Left renal cortex interstitium (tissue), 4 donors: ENCODE measurements at places on chromosomes 6 and 20. TPM values are rescaled to one million over a fixed set of nuclear protein-coding genes. Genes with fewer than 3 reads are reported as not detected.

- DNase-seq, result no peak
These were observed 1.5 kb downstream of the PTPRT start for GRCh38 chr20:43188234-43188653.

- no peak for DNase-seq
These were observed 91.6 kb downstream of the MAP3K7 start for GRCh38 chr6:90495216-90495817.

GRCh38 chr20:18377896-18378481 lies 88.8 kb downstream of the DZANK1 start:
- no peak for DNase-seq

DNA sequence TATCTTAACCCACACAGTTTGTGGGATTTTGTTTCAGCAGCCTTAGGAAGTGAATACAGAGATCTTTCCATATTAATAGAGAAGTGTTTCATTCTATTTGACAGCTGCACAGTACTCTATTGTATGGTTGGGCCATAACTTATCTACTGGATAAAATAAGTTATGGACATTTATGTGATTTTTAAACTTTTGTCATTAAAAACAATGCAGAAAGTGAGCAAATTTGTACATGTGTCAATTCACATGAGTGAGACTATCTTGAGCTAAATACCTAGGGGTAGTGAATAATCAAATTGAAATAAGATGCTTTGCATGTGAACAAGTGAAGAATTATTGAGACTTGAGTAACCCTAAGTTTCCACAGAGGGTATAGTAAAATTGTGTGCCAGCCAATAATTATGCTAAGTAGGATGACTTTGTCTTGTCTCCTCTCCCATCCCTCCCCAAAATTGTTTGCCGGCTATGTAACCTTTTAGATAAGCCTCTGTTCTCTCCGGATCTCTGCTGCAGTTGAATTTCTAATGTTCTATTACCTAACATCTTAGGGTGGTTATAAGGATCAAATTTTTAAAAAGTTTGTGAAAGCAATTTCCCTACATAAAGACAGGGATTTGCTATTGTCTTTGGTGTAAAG lies 33.3 kb upstream of the TPBG start:
- no peak for DNase-seq

- DNase-seq, result no peak
These were observed 25.0 kb downstream of the POLR1C start for GRCh38 chr6:43541774-43542471.

GRCh38 chr20:47133809-47134456 lies 222.6 kb downstream of the ZMYND8 start:
- DNase-seq, result no peak

The CGA gene
- polyA plus RNA-seq, result 0.42 TPM

DNA sequence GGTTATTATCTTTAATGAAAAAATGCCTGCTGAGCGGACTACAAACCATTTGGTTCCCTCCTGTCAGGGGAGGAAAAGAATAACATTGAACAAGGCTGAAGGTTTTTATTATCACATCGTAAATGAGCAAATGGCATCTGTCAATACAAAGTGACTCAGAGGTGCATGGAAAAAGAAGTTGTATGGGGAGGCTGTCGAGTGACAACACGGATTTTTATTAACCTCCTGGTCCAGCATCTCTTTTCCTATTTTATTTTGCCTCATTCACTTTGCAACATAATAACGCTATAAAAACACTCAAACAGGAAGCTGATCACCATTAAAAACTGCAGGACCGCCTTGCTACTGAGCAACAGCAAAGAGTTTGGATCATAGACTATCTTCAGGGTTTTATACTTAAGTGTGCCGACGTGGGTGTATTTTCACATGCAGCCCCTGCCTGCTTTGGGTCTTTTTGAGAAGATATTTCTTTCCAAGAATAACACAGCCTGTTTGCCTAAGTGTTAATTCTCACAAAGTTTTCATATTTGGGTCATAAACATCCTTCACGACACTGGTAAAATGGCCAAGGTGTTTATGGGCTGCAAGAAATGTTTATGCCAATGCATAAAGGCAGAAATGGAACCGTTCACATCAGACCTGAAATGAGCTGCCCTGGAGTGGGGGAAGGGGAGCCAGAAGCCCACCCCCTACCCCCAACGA lies 132.1 kb upstream of the SALL4 start:
- DNase-seq, result no peak

The PSMB9 gene
- 4.4 TPM for polyA plus RNA-seq

- DNase-seq, result no peak
These were observed 4.4 kb upstream of the ABHD12 start for GRCh38 chr20:25394996-25395395.

The NDUFAF4 gene
- polyA plus RNA-seq, result 36.0 TPM

The RGS17 gene
- polyA plus RNA-seq, result 1.7 TPM

DNA sequence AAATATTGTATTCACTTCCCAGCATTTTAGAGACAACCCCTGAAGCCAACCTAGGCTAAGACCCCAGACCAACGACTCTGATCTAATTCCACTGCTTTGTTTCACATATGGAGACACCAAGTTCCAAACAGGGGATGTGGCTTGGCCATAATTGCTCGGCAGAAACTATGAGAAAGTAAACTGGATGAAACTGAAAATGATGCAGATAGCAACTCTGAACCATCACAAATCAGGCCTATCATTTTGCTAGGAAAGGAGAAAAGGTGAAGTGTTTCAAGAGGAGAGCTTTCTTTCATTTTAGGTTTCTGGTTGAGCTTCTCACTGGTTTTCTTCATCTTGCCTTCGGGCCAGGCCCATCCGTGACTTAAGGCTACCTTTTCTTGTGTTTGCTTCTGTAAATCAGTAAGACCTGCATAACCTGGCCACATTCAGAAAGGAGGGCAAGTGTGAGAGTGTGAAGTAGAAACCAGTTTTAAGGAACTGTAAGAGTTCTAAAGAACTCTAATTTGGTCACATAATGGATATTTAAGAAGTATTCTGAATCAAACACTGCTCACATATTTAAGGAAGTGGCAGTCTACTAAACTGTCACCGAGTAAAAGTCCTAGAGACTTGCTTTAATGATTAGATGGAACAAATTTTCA lies 105.8 kb downstream of the BACH2 start:
- no peak for DNase-seq

GRCh38 chr6:35188886-35189285 lies 24.9 kb upstream of the SCUBE3 start:
- DNase-seq, result no peak

The PBOV1 gene
- polyA plus RNA-seq, result 0.20 TPM

The JPH2 gene
- 1.1 TPM for polyA plus RNA-seq

The COL12A1 gene
- polyA plus RNA-seq, result 67.6 TPM

DNA sequence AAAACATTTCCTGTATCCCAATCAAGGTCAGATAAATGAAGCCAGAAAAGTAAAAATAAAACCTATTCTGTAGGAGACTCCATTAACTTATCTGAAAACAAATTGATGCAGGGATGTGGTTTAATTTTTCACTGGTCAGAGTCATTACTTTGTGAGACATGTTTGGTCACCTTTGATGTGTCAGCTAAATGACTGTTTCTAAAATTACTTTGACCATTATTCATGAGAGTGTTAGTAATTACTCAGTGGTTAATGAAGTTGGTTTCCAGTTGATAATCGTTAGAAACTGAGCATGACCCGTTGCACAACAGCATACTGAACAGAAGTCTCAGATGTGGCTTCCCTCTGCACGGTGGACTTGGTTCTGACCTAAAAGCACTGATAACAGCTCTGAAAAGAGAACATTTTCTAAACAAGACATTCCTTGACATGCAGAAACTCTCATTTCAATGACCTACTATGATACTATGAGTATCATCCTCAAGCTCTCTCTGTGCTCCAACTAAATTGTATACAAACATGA lies 410.5 kb upstream of the RNF217 start:
- DNase-seq, result no peak

DNA sequence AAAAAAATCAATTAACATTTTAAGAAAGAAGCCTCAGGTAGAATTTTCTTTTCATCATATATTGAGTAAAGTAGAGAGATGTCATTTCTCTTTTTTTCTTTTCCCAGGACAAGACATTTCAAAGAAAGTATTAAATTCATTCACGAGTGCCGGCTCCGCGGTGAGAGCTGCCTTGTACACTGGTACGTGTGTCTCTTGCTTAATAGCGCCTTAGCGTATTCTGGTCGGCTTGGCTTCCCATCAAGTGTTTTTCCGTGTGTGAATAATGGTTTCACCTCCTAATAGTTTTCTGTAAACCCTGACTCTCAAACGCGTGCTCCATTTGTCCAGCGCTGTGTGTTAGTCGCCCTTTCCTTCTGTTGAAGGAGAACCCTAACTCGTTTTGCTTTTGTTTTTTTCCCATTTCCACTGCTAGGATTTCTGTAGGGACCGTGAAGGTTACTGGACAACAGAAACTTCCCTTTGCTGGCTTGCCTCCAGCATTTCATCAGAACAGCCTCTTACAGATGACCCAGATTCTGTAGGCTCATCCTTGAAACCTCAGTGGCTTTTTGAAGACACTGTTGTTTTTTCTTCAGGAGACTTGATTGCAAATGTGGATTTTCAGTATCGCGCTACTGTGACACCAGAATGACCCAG lies 45.7 kb upstream of the IRF4 start:
- no peak for DNase-seq
